Dorsolateral prefrontal cortex (tissue), 122 donors: ENCODE measurements at places on chromosomes 6 and 20.

GRCh38 chr20:22921595-22922421, 113.3 kb upstream of the SSTR4 start:
- DNase-seq, result no peak

DNA sequence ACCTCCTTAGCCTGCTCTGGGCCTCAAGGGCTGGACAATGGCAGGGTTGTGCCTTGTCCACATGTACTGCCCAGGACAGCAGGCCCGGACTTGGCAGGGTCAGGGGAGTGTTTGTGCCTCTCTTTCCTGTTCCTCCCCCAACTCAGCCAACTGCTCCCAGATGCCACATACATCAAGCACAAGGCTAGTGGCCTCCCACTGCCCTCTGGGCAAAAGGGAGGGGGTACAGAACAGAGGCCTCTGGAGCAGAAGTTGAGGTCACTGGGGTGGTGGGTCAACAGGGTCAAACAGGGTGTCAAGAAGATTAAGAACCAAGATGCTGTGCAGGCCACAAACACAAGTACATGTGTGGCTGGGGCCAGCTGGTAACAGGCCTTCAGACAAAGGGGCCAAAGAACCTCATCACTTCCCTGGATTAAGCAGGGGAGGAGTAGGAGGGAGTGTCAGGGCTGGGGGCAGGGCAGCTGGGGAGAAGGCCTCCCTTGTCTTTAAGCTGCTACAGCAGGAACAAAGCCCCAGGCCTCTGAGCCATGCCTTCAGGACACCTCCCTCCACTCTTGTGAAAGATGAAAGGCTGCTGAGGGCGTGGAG, 36.0 kb downstream of the KCNK5 start:
- DNase-seq, result no peak

GRCh38 chr20:8154638-8155037, 22.6 kb downstream of the PLCB1 start:
- no peak for DNase-seq

DNA sequence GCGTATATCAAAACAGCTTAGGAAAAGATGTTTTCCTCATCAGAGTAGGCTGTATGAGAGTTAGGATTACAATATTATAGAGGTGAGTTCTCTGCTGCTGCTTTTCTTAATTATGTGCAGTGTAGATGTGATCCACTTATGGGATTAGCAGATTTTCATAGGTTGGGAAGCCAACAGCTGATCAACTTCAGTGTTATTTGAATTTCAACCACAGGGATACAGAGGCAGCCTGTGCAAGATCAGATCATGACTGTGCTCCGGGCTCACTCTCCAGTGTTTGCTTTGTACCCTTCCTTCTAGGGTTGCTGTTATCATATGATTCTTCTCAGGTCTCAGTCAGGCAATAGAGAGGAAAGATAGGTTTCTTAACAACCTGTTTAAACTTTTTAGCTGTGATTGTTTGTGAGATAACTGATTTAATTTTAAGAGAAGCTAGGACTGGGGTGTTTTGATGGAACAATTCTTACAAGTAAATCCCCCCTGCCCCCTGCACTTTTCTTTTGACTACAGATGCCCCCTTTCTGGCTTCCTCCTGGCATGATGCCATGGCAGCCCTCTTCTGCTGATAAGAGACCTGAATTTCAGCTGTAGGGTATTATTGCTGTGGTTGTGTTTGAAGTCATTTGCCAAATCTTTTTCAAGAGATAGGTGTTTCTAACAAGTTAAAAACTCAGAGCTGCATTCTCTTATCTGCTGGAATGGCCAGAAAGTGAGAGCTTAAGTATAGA, 8.5 kb downstream of the RNF8 start:
- no peak for DNase-seq

DNA sequence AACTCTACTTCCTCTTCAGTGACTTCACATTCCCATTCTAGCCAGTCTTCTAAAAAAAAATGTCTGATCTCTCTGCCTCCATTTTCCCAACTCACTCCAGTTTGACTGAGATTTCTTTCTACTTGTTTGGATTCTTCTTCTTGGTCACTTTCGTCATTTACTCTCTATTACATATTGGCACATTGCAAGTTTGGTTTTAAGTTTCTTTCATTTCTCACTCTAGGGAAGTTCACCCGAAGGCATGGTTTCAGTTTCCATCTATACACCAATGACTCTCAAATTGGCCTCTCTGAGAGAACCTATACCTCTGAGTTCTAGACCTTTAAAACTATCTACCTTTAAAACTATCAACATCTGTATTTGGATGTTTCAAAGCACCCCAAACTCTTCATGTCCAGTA, 51.3 kb downstream of the CD109 start:
- no peak for DNase-seq

- no peak for DNase-seq
Observed at GRCh38 chr6:23277521-23278179, 708.3 kb downstream of the HDGFL1 start.

GRCh38 chr6:71053475-71053874, 96.6 kb upstream of the B3GAT2 start:
- no peak for DNase-seq

DNA sequence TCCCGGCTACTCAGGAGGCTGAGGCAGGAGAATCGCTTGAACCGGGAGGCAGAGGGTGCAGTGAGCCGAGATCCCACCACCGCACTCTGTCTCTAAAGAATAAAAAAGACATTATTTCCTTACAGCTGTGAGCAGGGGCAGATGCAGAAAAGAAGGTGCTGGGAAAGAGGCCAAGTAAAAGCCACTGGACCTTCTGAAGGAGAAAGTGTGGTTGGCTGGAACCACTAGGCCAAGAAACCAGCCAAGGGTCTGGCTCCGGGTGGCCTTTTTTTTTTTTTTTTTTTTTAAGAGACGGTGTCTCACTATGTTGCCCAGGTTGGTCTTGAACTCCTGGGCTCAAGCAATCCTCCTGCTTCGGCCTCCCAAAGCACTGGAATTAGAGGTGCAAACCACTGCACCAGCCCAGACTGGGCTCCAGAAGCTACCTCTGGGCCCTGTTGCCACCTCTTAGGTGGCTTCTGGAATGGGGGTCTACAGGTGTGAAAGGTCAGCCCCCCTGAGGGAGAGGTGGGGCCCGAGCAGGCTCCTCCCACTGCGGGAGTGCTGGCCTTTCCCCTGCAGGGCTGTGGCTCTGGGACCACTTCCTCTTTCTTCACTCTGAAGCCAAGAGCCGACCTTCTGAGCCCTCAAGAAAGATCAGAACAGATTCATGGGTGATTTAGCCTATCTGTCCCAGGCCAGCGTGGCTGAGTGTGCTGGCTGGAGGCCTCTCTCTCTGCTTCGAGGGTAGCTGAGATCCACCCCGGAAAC, at the start of gene FGD2:
Gene FGD2 (plus strand): TSS at position 595 of the 750 bp plus-strand sequence. CDS start 163 bp downstream, outside the sequence.
- no peak for DNase-seq
